ENCODE measurements at places on chromosomes 4 and X.

DNA sequence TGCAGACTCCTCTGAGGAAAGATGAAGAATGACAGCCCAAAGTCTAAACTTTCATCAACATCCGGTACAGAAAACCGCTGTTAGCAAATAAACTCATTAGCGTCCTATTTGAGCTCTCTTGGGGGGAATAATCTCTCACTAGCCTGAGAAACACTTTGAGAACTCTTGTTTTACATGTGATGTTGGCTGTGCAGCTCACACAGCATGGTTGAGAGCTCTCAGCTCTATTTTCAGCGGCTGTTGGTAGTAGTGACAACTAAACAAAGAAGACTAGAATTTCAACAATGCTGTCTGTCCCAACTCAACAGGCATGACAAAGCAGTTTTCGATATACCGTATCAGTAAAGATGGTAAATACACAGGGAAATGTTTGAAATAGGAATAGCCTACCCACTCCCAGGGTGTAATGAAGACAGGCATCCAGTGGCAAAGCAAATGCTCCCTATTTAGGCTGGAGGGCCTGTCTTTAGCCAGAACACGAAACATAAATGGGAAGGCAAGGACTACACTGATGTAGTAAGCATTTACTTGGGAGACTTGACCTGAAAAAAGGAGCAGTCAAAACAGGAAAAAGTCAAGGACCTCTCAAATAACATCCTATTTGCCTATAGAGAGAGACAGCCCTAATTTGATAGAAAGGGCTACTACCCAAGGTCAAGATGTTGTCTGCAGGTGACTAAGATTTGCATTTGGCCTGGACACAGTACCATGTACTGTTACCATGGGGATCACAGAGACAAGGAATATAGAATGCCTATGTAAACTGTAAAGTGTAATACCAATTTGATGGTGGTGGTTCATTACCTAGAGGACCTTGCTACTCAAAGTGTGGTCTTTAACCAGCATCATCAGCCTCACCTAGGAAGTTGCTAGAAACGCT is 60.4 kb downstream of the PPEF2 start:
- no peak for DNase-seq

GRCh38 chr4:40227284-40227683 is 30.5 kb downstream of the RHOH start:
- DNase-seq: no peak

DNA sequence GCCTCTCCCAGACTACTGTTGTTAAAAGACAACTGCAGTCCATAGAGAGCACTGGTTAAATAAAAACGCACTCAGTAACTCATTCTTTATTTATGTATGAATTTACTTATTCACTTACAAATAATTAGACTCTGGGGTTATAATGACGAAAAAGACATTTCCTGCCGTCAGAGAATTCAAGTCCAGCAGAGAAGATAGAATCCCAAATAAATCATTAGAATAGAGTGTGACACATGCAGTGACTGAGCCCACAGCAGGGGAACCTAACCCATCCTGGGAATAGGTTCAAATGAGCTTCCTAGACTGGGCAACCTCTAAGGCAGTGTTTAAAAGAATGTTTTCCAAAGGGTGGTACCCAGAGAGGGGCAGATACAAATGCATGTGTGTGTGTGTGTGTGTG is 53.9 kb downstream of the FGFBP1 start:
- no peak for DNase-seq

- DNase-seq: no peak
Observed at GRCh38 chrX:29813174-29813573, 402.2 kb upstream of the MAGEB2 start.

- DNase-seq: no peak
Observed at GRCh38 chr4:41799126-41799525, 50.6 kb upstream of the PHOX2B start.

- no peak for DNase-seq
Observed at GRCh38 chr4:24793219-24794005, 2.0 kb upstream of the SOD3 start.

DNA sequence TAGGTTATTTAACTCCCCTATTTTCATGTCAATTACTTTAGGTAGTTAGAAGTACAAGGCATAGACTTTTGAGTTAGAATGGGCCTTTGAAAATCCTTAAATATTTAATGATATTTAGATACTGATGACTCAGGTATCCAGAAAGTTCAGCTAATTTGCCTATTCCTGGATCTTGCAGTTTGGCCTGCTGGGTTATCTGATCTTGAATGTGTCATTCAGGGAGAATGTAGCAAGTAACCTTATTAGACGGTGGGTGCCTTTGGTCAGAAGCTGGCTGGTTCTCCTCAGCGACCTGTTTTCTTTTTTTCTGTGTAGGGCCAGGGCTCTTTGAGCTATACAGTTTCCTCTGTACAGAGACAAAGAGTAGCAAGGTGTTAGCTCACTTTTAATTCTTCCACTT is 42.0 kb downstream of the MTM1 start:
- no peak for DNase-seq

- no peak for DNase-seq
Observed at GRCh38 chrX:105618393-105619101, 203.8 kb upstream of the NRK start.

All from cortex of kidney (tissue), 1 donor.